Forelimb muscle (tissue), 1 donor: ENCODE measurements at places on chromosomes 5 and 9. TPM values are rescaled to one million over a fixed set of nuclear protein-coding genes. Genes with fewer than 3 reads are reported as not detected.
A peak's percentile ranks its signal among the peaks of the same experiment; 100 is the strongest.

GRCh38 chr9:37062336-37062735 is 28.3 kb upstream of the PAX5 start:
- DNase-seq, result no peak

DNA sequence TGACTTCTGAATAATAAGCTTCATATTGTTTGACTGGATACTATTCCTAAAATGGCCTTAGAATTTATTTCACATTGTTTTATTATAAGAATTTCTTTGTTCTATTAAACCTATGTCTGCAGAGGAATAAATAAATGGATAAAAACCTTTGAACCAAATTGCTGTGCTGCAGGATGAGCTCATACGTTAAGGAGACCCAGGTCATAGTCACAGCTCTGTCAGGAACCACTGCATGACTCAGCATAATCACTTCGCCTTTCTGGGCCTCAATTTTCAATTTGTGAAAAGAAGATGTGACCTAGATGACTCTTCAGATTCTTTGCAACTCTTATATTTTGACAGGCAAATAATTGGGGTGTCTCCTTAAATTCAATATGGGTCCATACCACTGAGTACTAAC is 36.7 kb upstream of the HMHB1 start:
- no peak for DNase-seq

GRCh38 chr9:135898634-135899407 is 8.5 kb downstream of the CAMSAP1 start:
- peak; percentile 47 for DNase-seq

GRCh38 chr5:42641336-42642005 is 115.1 kb upstream of the CCDC152 start:
- DNase-seq, result no peak

- DNase-seq, result no peak
These were observed 49.1 kb downstream of the NXNL2 start for GRCh38 chr9:88583901-88584596.

GRCh38 chr5:30894811-30895210 is 298.7 kb upstream of the CDH6 start:
- DNase-seq, result no peak

- no peak for DNase-seq
These were observed 454 bp downstream of the NELFB start for GRCh38 chr9:137255448-137256114.

DNA sequence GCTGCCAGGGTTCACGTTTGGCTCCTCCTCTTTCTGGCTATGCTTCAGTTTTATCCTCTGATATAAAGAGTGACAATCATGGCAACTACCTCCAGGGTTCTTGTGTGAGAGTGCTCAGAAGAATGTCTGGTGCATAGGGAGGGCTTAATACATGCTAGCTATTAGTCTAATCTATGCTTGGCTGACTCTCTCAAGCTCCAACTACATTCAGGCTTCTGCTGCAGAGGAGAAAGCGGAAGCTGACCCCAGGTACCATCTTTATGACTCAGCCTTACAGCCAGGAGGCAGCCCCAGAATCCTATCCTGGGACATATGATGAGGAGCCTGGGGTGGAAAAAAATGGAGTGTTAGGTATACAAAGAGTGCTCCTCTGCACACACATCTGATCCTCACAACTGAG is 32.1 kb upstream of the RASGRF2 start:
- DNase-seq, result no peak

- DNase-seq, result no peak
These were observed 39.7 kb downstream of the NDUFS6 start for GRCh38 chr5:1840741-1841521.

DNA sequence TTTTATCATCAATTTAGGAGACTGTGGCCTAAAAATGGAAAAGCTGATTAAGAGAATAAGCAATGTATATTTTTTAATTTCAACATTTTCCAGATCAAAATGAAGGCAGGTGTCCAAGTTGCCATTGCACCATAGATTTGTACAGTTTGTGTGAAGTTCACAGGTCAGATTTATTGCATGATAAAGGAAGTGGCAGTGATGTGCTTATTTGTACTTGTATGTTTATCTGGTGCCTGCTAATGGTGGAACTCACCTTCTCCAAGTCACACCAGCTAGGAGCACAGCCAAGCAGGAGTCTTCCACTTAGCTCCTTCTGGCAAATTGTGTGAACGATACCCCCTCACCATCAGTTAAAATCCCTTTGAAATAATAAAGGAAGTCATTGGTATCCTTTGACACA is 37.8 kb upstream of the ANKRD31 start:
- no peak for DNase-seq

DNA sequence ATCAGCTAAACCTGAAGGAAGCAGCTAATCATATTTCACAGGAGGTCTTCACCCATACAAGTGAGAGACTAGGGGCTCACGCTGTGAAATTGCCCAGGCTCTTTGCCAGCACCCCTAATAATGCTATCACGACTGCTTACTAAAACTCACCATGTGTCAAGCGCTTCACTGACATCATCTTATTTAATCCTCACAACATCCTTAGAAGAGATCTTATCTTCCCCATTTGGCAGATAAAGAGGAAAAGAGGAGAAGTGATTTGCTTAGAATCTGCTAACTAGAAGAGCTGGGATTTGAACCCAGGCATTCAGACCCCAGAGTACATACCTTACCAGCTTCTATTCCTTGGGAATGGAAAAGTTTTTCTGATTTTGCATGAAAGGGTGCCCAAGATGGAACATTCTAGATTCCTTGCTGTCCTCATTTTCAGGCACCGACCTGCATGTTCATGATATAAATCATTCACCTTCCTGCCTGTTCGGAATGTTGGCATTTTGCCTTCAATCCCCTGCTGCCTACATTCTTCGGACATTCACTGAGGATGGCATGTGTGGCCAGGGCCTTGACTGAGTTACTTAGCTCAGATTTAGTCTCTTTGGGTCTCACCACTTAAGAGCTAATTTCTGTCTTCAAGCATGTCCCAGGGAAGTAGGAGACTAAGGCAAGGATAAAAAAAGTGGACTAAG is 88.1 kb downstream of the SH3TC2 start:
- no peak for DNase-seq

DNA sequence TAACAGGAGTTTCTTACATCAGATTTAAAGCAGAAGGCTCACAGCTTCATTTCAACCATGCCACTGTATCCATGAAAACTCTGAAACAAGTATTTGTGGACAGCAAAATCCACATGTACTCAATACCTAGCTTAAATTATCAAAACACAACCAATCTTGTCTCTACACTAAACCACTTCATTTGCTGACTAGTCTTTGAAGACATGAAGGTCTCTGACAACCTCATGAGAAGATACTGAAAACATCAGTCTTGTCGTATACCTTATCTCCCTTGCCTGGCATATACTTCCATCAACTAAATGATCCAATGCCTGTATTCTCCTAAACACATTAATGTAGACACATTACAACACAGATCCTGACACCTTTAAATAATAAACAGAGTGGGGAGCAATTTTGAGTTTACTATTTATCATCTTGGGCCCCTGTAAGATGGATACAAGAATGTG is 2.9 kb downstream of the RPS23 start:
- DNase-seq, result no peak

CDH18 gene
- polyA plus RNA-seq, result 6.6 TPM

PCDHA3 gene
- polyA plus RNA-seq, result 0.14 TPM

HAPLN1 gene
- 0.25 TPM for polyA plus RNA-seq

SV2C gene
- 0.08 TPM for polyA plus RNA-seq

SHISAL2B gene
- 0.40 TPM for polyA plus RNA-seq

VDAC1 gene
- polyA plus RNA-seq, result 214 TPM

SLIT3 gene
- 6.8 TPM for polyA plus RNA-seq
